ENCODE measurements at places on chromosomes 6 and 20. TPM values are rescaled to one million over a fixed set of nuclear protein-coding genes. Genes with fewer than 3 reads are reported as not detected.

The PHACTR3 gene
- total RNA-seq = 0.19 TPM

The NKAPL gene
- total RNA-seq = 2.7 TPM

The FOXF2 gene
- total RNA-seq = 0.71 TPM

DNA sequence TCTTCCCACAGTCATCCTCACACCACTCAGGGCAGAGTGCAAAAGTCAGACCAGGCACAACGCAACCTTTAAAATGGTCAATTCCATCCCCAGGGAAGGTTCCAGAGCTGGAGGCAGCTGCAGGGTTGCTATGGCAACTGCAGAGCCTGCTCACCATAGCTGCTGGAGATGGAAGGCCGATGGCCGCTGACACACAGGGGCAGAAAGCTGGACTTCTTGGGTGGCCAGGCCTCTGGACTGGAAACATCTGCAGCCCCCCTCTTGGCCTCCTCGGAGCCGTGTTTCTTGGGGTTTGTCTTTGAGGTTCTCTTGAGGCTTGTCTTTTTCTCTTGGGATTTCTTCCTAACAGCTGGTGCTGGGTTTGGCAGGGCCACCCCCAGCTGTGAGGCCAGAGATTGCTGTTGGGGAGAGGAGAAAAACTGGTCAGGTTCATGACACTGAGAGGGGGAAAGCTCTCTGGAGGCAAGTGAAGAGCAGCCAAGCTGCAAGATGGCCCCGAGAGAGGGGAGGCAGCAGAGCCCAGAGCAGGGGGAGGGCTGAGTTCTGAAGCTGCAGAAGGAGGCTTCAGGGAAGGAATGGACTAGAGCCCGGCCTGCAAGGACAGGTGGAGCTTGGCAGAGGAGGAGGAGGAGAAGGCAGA is 10.2 kb downstream of the BNIP5 start:
- peak; percentile 73 for DNase-seq

DNA sequence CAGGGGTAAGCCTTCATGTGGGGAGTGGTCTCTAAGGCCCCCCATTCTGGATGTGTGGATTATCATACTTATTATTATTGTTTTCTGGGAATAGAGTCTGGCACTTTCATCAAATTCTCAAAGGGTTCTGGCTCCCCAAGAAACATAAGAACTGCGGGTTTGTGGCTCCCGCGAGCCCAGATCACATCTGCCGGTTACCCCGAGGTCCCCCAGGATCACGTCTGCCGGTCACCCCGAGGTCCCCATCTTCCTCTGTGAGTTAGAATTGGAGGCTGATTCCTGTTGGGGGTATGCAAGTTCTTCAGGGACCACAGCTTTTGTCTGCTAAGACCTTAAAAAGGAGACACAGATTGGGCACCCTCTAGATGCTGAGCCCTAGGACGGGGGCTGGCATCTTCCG is 116.7 kb upstream of the FRMD1 start:
- DNase-seq = no peak

DNA sequence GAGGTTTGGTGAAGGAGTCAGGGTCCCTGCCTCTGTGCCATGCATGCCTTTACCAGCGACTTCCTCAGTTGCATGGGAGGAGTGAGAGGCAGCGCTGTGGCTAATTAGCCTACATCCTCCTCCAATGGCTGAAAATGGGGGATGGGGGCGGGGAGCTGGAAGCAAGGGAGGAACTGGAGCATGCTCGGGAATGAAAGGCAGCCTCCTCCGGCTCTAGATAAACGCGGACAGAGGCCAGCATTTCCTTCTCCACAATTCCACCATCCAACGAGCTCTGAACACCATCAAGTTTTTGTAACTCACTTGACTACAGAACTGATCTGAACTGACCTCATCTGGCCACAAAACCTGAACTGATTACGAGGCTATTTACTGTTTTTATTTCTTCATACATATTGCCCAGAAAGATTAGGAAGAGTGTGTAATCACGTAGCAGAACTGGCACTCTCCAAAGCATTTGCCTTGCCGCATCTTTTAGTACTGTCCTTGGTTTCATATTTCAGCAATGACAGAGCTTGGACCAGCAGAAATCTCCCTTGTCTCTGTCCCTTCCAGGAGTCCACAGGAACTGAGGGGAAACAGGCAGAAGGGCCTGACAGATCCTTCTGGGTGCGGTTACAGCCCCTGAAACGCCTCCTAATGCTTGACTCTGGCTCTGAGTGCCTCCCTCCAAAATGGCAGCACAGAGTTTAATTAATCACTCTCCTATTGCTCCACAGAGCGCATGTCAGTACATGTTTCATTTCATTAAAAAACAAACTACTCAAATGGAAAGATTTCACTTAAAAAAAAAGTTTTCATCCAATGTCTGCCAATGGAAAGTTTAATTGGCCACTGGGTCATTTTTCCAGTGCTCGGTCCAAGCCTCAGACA is 58.2 kb upstream of the TRAF3IP2 start:
- DNase-seq = peak; percentile 86

DNA sequence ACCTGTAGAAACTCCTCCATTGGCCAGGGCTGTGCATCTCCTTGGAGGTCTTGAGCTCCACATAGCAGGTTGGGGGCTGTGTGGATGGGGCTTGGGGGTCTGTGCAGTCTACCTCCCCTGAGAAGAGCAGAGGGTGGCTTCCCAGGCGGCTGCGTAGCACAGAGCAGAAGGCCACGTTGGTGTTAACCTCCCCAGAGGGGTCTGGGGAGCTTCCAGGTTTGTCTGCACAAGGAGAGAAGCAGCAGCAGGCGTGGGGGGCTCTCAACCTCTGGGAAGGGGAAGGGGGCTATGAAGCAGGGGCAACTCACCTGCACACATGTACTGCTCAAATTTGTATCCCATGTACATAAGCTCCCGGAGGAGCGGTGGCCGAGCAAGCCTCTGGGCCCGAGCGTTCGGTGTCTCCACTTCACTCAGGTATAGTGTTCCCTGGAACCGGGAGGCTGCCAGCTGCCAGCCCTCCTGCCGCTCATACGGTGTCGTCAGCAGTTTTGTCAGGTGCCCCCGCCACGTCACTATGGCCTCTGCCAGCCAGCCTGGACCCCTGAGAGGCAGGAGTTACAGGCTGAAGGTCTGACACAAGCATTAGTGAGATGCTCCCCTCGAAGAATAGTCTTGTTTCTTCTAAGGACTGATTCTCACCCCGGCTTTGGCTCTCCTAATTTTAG is 1.2 kb downstream of the DXO start:
- peak; percentile 82 for DNase-seq

DNA sequence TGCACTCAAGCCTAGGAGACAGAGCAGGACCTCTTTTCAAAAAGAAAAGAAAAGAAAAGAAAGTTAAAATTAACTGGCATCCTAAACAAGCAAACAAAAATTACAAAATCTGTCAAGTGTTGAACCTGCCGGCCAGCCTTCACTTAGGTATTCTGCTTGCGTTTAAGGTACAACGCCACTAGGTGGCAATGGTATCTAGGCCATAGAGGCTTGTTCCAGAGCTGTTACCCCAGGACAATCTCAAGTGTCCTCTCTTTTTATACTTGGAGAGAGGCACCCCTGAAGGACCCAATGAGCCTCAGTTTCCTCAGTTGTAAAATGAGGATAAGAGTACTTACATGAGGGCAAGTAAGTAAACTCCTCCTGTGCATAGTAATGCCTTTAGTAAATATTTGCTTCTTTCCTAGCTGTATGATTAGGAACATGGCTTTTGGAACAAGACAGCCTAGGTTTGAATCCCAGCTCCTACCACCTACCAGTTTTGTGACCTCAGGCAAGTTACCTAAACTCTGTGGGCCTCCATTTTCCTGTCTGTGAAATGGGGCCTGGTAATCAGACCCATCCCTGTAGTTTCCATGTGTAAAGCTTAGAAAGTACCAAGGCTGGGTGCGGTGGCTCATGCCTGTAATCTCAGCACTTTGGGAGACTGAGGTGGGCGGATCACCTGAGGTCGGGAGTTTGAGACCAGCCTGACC is 5.8 kb upstream of the PACSIN1 start:
- DNase-seq = no peak

DNA sequence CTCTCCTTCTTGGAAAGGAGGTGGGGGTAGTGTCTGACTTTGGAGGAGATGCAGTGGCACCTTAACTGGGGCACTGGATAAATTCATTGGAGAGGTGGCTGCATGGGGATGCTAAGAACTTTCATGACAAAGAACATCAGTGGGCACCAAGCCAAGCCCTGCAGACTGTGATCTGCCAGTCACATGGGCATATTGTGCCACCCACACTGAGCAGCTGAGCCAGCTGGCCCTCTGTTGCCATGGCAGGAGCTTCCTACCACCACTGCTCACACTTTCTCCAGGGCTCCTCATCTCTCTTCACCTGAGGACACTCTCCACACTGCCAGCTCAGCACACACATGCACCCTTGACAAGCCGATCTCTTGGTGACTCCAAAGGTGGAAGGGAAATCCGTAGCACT is 715.6 kb downstream of the QKI start:
- DNase-seq = no peak
